ENCODE measurements at places on chromosomes 4 and X.

- DNase-seq: no peak
These were observed 67.9 kb upstream of the SLC4A4 start for GRCh38 chr4:71270901-71271300.

DNA sequence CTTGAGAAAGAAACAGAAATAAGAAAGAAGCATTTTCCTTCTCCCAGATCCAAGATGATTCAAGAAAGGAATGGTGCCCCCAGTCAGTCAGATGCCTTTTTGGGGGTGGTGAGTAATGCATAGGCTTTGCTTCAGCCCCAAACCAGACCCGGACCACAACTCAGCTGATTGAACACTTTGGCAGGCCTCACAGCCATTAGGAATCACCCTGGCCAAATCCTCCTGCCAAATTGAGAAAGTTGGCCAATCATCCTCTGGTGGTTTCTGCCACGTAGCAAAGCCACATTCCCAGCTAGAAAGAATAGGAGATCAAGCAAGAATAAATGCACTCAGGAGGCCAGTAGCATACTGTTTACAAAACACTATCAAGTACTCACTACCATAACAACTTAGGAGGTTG lies 33.7 kb downstream of the FRMD7 start:
- DNase-seq: no peak

DNA sequence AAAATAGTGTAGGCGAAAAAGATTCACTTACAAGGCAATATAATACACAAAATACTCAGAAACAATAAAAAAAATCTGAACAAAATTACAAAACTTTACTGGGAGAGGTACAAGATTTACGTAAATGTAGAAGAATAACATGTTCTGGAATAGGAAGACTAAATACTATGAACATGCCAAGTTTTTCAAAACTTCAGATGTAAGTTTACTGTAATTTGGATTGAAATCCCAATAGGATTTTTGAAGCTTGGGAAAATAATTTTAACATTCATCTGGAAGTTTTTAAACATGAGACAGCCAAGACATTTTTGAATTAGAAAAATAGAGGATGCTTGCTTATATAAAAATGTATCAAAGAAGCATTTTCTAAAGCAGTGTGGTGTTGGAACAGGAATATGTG lies 30.5 kb upstream of the CT83 start:
- DNase-seq: no peak

DNA sequence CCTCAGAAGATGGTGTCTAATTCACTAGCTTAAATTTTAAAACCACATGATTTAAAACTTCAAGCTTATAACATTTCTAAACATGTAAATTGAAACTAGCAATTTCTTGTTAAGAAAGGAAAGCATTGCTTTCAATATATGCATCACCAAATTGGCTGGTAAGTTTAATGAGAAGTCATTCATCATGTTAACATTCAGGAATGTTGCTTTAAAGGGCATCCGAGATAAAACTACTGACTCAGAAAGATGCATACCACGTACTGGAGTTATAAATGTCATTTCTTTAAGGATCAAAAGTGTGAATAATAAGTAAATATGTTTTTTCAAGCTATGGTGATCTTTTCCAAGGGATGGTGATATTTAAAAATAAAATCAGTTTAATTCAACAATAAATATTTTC lies 83.3 kb upstream of the VCX2 start:
- no peak for DNase-seq

- no peak for DNase-seq
These were observed 89.0 kb downstream of the KDM6A start for GRCh38 chrX:44961817-44962607.

- DNase-seq: no peak
These were observed 326.3 kb downstream of the RAPGEF2 start for GRCh38 chr4:159428975-159429692.

GRCh38 chrX:72713130-72713529 lies 976 bp downstream of the PHKA1 start:
- DNase-seq: no peak

GRCh38 chrX:28225513-28225912 lies 244.3 kb upstream of the DCAF8L1 start:
- no peak for DNase-seq

DNA sequence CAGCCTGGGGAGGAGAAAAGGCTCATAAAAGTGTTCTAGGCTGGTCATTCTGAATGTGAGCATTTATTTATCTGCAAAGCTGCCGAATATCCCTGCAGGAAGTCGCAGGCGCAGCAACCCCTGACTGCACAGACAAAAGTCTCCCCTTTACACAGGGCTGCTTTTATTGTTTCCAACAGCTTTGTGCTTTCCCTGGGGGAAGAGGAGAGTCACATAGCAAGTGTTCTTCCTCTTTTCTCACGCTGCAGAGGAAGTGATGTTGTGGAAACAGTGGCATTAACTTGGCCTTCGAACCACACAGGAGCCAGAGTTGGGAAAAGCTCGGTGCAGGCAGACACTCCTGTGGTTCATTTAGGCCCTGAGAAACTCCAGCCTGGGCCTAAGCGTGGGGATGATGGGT lies 81.5 kb upstream of the BCOR start:
- no peak for DNase-seq

DNA sequence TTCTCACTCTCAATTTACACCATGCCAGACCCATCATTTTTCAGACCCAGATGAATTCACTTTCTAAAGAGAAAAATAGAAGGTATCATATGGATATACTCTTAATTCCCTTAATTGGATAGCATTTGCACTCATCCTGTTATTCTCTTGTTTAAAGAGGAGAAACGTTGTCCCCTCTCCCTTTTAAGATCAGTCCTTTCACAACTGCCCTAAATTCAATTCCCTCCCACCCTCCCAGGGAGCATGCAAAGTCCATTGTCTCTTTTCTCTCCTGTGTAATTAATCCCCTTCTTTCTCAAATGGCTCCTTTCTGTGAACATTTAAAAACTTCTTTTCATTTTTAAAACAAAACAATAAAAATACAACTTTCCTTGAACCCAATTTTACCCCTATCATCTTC lies 124.7 kb upstream of the TLL1 start:
- DNase-seq: no peak

- DNase-seq: no peak
These were observed 295.4 kb downstream of the CFAP47 start for GRCh38 chrX:36214924-36215323.

DNA sequence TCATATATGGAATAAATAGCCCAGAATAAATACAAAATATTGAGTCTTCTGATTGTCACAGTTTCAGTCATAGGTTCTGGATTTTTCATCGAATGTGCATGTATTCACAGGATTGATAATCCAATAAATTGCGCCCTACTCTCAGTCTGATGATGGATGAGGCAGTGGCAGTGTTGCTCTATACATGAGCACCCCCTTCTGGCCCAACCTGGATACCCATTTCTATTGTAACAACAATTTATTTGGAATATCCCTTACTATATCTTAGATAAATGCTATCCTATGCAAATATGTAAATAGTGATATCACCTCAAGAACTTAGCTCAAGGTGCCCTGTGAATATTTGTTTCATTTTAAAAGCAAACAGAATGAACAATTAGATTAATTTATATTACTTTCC lies 733.7 kb upstream of the PABPC4L start:
- DNase-seq: no peak

DNA sequence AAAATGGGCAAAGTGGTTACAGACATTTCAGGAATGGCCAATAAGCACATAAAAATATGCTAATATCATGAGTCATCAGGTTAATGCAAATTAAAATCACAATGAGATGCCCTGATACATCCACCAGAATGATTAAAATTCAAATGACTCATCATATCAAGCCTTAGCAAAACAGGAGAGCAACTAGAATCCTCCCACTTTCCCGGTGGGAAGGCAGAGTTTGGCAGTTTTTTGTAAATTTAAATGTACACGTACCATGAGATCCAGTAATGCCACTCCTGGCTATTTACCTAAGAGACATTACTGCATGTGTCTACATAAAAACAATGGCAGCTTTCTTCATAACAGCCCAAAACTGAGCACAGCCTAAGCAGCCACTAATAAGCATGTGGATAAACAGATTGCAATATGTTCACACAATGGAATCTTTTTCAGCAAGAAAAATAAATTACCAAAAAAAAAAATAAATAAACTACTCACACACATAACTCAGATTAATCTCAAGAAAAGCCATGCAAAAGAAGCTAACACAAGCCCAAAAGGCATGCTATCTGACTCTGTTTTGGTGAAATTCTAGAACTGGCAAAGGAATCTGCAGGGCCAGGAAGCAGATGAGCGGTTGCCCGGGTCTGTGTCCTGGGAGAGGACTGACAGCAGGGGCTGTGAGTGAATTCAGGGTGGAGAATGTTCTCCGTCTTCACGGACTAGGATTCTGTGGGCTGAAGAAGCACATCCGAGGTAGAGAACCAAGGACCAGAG lies 48.8 kb downstream of the AFAP1 start:
- DNase-seq: no peak

- DNase-seq: peak; percentile 36
These were observed 9.4 kb downstream of the UVSSA start for GRCh38 chr4:1356181-1356998.

- no peak for DNase-seq
These were observed 33.0 kb downstream of the SULT1B1 start for GRCh38 chr4:69727426-69727825.

DNA sequence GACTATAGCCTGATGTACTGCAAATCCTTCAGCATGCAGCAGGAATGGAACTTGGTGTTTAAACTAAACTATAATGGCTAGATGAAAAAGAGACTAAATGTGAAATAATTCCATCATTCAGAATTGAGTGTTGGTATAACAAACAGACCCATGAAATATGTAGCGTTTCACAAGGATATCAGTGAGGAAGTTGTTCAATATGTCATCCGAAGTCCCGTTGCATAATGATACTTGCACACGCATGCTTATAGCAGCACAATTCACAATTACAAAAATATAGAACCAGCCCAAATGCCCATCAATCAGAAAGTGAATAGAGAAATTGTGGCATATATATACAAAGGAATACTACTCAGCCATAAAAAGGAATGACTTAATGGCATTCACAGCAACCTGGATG lies 20.4 kb downstream of the MECP2 start:
- DNase-seq: no peak
